ENCODE measurements at places on chromosomes 12 and 14. TPM values are rescaled to one million over a fixed set of nuclear protein-coding genes. Genes with fewer than 3 reads are reported as not detected.

SPRYD3 gene
- total RNA-seq: 28.8 TPM

GPR68 gene
- total RNA-seq: 0.51 TPM

OR6S1 gene
- total RNA-seq: not detected

METAP2 gene
- total RNA-seq: 75.4 TPM

TAS2R19 gene
- 5.7 TPM for total RNA-seq

TEX22 gene
- not detected for total RNA-seq

EPYC gene
- not detected for total RNA-seq

PSMA6 gene
- total RNA-seq: 169 TPM

AGAP2 gene
- 2.2 TPM for total RNA-seq

CD163L1 gene
- 3.9 TPM for total RNA-seq

FAM181A gene
- not detected for total RNA-seq

SYT10 gene
- not detected for total RNA-seq

OR6C1 gene
- total RNA-seq: not detected

AJUBA gene
- 7.2 TPM for total RNA-seq

RNF212B gene
- not detected for total RNA-seq

SLC24A4 gene
- 1.5 TPM for total RNA-seq

DNAJC22 gene
- not detected for total RNA-seq

CCDC175 gene
- not detected for total RNA-seq

ENDOU gene
- total RNA-seq: not detected
